ENCODE measurements at places on chromosomes 13 and 19.

DNA sequence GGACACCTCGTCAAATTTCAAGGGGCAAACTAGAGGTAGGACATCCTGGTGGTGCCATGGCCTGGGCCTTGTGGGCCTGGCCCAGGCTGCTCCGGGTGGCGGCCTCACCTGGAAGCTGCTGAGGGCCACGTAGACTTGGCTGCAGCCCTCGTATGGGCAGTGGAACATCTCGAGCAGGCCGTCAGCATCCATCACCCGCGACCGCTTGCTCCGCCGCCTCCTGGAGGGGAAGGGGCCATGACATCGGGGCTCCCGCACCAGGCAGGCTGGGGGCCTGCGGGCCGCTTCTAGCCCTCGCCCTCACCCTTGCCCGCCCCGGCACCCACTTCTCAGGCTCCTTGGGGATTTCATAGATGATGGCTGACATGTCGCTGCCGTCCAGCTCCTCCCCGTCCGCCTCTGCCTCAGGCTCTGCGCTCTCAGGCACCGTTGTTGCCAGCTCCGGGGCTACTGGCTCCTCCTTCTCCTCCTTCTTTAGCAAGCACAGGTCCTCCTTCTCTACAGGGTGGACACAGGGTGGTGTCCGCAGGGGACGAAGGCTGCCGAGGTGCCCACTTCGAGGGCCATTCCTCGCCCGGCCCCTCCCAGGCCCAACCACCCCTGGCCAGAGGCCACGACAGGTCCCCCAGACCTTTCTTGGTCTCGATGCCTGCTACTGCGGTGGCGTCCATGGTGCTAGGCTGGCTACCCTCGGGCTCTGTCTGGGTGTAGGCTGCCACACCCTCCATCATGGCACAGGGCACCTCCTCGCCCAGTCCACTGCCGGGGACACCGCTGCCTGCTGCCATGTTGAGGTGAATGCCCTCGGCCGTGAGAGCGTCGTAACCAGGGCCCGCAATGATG lies 6.0 kb upstream of the ELAVL3 start:
- no peak for DNase-seq

GRCh38 chr19:1325568-1326294 lies 40.1 kb downstream of the EFNA2 start:
- no peak for DNase-seq

GRCh38 chr13:102589301-102589822 lies 7.4 kb upstream of the TPP2 start:
- no peak for DNase-seq

GRCh38 chr19:18408053-18408476 lies 10.6 kb upstream of the LRRC25 start:
- no peak for DNase-seq

DNA sequence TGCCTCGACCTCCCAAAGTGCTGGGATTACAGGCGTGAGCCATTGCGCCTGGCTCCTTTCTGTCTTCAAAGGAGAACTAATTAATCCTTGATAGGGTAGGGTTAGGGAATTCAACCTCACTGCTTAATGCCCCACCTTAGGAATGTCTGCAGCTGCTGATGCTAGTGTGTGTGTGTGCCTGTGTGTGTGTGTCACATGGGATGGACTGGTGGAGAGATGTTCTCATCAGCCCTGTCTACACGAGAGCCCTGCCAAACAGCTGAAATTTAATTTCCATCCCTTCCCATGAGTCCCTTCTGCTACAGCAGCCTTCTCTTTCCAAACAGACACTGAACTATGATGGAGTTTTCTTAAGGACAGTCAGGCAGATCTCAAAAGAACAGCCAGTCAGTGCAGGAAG lies 46.5 kb upstream of the CLDN10 start:
- no peak for DNase-seq

All from stimulated activated CD8-positive, alpha-beta memory T cell treated with anti-CD3 and anti-CD28 coated beads, Interleukin-2, amount 100 ng/mL, for 1 hour (primary cell).